CD4-positive, CD25-positive, alpha-beta regulatory T cell (primary cell): ENCODE measurements at places on chromosomes 5 and 9. TPM values are rescaled to one million over a fixed set of nuclear protein-coding genes. Genes with fewer than 3 reads are reported as not detected.

The PRRC2B gene
- total RNA-seq: 239 TPM

- no peak for DNase-seq
Measured at GRCh38 chr9:121835587-121836365, 184.3 kb downstream of the DAB2IP start.

The BSPRY gene
- 0.57 TPM for total RNA-seq

DNA sequence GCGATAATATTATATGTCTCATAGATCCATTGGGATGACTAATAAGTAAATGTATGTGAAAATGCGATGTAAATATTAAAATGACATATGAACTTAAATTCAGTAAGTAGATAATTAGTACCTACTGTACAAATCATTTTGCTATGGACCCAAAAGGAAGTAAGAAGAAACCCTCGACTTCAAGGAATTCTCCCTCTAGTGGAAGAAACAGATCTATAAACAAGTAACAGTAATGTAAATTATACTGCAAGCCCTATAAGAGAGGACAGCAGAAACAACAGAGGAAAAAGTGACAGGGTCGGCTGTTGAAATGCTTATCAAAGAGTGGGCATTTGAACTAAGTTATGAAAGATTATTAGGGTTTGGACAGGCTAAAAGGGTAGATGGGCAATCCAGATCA lies 320.3 kb downstream of the DMAC1 start:
- DNase-seq: no peak

The PCDHA9 gene
- total RNA-seq: not detected
